ENCODE measurements at places on chromosomes 2 and 18.

- DNase-seq, result no peak
These were observed 10.7 kb upstream of the TAF1B start for GRCh38 chr2:9832586-9832985.

DNA sequence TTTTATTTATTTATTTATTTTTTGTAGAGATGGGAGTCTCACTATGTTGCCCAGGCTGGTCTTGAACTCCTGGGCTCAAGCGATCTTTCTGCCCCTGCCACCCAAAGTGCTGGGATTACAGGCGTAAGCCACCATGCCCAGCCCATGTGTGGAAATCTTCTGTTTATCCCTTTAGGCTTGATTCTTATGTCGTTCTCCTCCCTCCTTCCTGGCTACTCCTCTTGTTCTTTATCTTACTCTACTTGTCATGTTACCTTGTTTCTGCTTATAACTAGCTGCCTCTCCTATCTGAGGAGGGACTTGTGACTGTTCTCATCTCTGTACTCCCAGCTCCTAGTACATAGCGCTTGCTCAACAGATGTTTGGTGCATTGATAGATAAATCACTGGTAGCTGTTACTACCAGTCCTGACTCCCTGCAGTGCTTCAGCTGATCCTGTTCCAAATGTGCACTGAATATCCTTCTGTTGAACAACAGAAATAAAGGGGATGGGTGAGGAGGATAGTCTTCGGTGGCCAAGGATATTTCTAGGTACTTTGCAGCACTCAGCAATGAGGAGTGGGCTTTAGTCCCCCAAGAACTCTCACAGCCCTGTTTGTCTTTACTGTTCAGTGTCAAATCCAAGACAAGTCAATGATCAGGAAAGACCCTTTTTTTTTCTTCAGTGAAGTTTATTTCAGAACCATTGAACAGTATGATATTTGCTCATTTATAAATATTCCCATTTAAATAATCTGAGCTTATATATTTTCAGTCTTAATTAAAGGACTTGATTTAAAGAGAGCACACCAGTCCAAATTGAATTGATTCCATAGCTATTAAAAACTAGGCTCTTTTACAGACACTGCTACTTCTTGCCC, 7.2 kb downstream of the IL1B start:
- peak; percentile 63 for DNase-seq

DNA sequence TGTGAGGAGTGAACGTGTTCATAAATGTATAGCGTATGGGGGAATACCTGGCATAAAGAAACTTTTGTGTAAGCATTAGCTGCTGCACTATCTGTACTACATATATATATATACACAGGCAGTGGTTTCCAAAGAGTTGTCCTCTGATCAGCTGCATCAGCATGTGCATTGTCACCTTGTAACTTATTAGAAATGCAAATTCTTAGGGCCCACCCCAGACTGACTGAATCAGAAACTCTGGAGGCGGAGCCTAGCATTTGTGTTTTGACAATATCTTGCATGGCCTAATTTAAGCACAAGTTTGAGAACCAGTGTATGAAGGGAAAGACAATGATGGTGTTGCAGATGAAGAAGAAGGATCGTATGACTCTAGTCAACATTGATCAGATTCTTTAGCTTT, 299.5 kb downstream of the CCDC102B start:
- DNase-seq, result no peak

GRCh38 chr18:3675994-3676393, 226.0 kb downstream of the TGIF1 start:
- DNase-seq, result no peak

DNA sequence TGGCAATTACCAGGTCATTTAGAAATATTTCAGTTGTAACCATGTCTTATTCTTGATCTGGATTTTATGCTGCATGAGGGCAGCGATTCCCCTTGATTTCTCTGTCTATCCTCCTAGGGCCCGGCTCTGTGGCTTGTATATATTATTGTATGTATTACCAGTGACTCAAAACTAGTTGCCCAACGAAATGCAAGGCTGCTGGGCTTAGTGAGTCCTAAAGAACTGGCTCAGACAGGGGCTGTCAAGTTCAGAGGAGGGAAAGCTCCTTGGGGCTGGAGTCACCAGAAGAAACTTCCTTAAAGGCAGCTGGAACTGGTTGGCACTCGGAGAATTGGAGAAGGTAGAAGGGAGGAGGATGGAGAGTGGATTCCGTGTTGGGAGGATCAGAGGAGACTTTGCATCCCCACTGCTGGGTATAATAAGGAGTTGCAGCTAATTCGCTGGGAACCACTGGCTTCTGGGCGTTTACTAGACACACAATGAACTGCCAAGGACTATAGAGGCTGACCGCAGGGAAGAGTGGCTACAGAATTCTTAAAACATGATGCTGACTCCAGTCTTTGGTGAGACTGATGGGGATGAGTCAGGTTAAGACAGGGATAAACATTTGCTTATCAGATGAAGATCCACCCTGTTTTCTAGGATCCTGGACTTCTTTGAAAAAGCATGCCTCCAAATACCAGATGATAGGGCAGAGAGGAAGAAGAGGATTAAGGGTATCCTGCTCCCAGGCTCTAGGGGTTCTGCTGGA, 104.3 kb downstream of the PRKCE start:
- DNase-seq, result no peak

DNA sequence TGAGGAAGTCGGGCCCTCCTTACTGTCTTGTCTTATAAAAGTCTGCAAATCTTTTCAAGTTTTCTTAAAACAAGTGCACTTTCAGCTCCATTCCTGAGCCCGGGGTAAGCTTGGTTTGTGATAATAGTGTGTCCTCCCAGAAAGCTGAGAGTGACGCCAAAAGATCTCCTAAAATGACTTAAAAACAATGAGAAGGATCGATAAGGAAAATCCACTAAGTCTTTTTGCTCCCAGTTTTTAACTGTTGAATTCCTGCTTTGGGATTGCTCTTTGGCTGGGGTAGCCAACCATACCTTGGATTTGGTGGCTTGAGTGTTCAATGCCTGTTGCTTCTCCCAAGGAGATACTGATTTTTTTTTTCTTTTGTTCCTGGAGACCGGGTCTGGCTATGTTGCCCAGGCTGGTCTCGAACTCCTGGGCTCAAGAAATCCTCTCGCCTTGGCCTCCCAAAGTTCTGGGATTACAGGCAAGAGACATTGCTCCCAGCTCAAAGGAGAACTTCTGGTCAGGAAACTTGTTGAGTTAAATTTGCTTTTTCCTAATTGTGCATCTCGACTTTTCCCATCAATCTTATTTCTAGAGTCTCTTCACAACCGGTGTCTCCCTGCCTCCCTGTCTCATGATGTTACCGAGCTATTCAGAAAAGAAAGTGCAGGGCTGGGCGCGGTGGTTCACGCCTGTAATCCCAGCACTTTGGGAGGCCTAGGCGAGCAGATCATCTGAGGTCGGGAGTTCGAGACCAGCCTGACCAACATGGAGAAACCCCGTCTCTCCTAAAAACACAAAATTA, 3.0 kb downstream of the TGIF1 start:
- DNase-seq, result peak; percentile 19

DNA sequence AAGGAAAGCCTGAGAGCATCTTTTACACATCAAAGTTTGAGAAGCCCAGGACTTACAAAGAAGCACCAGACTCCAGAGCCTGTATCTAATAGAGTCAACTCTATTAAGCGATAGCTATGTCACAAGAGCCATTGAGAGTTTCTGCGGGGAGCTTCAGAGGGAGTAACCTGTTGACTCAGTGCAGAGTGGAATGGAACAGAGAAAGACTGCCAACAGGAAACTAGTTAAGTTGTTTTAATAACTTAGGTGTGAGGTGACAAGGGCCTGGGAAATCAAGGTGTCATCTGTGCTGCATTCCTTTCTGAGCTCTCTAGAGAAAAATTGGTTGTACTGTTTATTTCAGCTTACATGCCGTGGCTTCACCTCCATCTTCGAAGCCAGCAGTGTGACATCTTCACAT, 513.8 kb upstream of the POU3F3 start:
- no peak for DNase-seq

GRCh38 chr2:146826388-146826787, 1018.4 kb upstream of the ACVR2A start:
- no peak for DNase-seq

GRCh38 chr2:187748958-187749357, 194.7 kb upstream of the TFPI start:
- no peak for DNase-seq

DNA sequence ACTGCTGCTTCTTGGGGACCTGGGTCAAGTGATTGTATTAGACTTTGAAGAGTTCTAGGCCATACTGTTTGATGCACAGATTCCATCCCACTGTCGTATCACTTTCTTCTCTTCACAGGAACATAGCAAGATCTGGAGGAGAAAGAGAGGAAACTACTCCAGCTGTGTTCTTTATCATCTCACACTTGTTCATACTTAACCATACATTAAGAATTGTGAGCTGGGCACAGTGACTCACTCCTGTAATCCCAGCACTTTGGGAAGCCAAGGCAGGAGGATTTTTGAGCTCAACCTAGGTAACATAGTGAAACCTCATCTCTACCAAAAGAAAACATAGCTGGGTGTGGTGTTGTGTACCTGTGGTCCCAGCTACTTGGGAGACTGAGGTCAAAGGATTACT, 111.7 kb downstream of the PARD3B start:
- DNase-seq, result no peak

DNA sequence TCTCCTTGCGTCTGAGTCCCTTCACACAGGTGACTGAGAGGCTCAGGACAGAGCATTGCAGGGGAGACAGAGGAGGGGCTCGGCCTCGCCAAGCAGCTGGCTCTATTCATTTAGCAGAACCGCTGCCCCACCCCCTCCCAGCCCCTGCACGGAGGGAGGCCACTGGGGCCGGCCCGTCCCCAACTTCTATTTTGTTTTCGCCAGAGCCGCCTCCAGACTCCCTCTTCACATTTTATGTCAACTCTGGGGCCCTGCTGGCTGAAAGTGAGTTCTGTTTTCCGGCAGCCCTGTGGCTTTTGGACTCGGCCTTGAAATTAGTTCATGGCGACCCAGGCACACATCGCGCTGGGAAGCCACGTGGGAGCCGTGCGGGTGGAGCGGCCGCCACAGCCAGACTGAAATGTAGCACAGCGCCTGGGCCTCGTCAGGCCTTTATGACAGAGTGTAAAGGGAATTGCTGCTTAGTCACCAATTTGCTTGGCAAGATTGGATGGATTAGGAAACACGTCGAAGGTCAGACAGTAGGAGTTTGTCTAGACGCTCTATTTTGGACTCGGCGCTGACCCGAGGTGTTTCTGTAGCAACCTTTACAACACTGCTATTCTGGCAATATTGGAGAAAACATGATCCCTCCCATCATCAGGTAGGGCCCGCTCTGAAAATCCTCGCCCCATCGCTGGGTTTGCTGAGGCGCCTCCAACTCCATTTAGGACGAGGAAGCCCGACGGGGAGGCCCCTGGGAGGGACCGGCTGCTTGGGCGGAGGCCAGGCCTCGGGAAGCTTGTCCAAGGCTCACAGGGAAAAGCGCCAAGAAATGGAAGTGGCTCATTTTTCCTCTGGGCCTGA, 90.7 kb upstream of the CTDP1 start:
- no peak for DNase-seq

DNA sequence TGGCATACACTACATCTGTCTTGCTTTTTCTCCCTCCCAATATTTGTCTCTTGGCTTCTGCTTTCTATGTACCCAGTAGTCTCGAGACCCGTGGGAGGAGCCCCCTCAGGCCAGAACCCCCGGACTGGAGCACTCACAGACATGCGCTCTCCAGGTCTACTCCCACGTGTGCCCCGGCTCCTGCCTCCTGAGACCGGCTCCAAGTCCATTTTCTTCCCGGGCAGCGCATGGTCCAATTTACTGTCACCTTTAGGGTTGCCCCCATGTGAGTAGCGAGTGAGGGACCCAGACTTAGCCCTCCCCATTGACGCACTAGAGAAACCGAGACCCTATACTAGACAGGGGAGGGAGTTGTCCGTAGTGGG, 11.8 kb upstream of the TEX51 start:
- no peak for DNase-seq

- DNase-seq, result no peak
These were observed 208.4 kb downstream of the ZNF407 start for GRCh38 chr18:74806073-74806472.

- DNase-seq, result peak; percentile 73
These were observed 23.3 kb downstream of the KLF7 start for GRCh38 chr2:207142461-207142860.

DNA sequence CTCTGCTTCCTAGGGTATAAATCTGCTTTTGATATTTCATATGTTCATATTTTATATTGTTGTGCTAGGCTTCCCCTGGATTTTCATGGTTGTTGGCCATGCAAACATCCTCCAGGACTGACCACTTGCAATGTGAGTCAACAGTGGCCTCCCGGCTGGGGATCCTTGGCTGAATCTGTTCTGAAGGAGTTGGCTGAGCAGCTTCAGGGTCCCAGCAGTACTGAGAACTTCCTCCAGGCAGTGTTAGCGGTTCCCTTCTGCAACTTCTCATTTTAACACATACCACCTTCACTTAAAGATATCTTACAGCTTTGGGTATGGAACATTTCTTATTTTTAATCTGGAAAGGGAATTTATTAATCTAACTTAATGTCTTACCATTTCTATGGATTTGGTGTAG, 122.1 kb downstream of the DTNB start:
- DNase-seq, result peak; percentile 32

DNA sequence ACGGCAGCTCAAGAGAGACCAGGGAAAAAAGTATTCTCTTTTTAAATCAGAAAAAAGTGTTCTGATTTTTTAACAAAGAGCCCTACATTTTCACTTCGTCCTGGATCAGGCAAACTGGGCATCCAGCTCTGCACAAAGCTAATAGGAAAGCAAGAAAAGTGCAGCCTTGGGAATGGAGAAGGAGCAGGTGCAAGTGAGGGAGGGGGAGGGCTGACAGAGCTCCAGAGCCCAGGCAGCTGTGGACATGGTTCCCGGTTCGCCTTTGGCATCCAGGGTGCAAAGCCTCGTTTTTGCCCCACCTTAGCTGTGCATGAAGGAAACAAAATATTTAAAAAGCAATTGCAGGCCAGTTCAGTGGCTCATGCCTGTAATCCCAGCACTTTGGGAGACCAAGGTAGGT, 82.2 kb downstream of the FAM124B start:
- no peak for DNase-seq

DNA sequence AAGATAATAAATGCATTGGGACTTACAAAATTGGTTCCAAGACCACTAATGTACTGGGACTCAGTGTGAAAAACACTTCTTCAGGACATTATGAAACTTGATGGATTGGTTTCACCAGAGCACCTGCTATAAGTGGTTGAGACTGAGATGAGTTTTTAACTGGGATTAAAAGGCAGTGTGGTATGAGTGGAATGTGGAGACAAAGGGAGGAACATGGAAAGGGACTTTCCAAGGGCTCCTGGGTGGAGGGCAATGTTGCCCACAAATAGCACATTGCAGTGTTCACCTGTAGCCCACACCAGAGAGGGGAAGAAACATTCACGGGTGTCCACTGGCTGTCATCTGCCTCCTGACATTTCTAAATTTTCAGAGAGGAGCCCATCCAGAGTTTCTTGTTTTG, 253.3 kb upstream of the TANK start:
- DNase-seq, result no peak

GRCh38 chr2:181203412-181203811, 223.0 kb downstream of the UBE2E3 start:
- no peak for DNase-seq

DNA sequence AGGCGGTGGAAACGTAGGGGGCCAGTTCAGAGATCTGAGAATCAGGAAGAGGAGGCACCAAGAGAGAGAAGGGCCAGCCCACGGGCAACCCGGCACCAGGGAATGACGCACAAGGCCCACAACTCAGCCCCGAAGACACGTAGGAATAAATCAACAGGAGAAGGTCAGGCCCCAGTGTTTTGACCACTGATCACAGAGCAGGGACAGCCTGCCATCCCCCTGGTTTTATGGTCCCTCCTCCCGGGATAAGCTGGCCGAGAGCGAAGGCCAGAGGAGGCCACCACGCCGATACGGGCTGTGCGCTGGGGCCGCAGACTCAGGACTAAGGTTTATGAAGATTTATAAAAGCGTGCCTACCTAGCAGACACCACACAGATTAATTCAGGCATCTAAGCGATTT, 341.4 kb downstream of the ZNF516 start:
- DNase-seq, result no peak

Data from suppressor macrophage treated with lipopolysaccharide for 4 hours (primary cell).